Thoracic aorta (tissue), 2 donors: ENCODE measurements at places on chromosomes 1 and 21. TPM values are rescaled to one million over a fixed set of nuclear protein-coding genes. Genes with fewer than 3 reads are reported as not detected.

DNA sequence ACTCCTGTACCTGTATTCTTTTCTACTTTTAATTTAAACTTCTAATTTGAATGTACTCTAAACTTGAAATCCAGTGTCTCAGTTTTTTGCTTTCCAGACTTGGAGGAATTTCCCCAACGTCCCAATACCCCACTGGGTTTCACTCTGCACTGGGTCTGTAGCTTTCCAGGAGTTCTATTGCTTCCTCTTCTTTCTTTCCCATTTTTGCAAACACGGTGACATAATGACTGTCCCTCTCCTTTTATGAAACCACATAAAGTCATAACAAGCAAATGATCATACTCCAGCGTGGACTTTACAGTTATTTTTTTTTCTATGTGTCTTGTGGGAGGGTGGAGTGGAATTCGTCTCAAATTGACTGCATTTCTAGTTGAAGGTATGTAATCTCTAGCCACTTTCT, 97.1 kb downstream of the FASLG start:
- H3K27ac ChIP-seq, result no peak overlapping the region
- H3K36me3 ChIP-seq, result no peaks in the 10 kb centered on the region
- no peaks in the 10 kb centered on the region for H3K4me1 ChIP-seq
- no peak overlapping the region for H3K4me3 ChIP-seq
- DNase-seq, result no peak

The RSPH1 gene
- total RNA-seq, result 0.27 TPM

The TRIM58 gene
- total RNA-seq, result 0.99 TPM

The S100A7 gene
- not detected for total RNA-seq

GRCh38 chr1:33261344-33261743, 5.1 kb downstream of the ZNF362 start:
- H3K4me3 ChIP-seq, result peak overlapping the region; percentile 7
- peaks cover 88% of the 10 kb centered on the region for H3K4me1 ChIP-seq
- H3K27me3 ChIP-seq, result no peaks in the 10 kb centered on the region

DNA sequence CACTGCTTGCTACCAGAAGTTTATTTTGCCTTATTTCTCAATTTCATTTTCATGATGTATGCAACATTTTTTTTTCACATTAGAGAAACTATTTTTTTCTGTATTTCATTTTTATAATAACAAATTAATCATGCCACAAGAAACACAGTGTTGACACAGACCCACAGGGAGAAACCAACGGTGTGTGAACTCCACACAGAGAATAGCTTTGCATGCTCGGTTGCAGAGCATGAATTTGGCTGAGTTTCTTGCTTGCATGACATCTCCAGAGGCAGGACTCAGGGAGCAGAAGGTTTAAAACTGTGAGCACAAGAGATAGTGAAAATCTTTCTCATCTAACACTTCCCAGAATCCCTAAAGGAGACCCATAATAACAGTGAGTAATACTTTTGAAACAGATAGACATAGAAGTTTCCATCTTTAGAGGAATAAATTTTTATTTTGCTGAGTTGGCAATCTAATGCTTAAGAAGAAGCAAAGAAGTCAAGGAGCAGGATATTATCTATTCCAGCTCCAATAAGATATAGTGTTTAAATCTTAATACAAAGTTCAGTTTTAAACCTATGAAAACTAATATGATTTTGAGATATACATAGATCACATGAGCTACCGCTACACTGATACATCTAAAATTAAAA, 890.9 kb downstream of the MRPL39 start:
- no peak for DNase-seq
- no peaks in the 10 kb centered on the region for H3K36me3 ChIP-seq
- H3K27me3 ChIP-seq, result no peaks in the 10 kb centered on the region
- no peak overlapping the region for H3K27ac ChIP-seq
- H3K4me1 ChIP-seq, result no peaks in the 10 kb centered on the region
- H3K4me3 ChIP-seq, result no peak overlapping the region

DNA sequence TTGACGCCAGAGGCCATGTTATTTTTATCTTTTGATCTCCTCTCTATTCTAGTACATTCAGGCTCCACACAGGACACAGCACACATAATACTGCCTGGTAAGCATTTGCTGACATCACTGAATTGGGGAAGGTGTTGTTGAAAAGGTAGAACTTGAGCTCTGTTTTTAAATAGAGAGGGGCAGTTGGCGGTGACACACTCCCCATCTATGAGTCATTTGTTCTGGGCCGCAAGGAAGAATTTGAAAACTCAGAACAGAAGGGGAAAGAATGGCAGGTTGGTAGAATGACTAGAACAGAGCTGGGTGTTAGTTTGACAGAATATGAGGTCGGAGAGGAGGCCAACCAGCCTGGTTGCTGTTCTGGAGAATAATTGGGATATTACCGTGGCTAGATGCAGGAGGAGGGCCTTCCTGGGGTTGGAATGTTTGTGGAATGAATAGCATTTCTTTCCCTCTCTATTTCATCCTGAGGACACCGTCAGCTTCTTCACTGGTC, 52.1 kb upstream of the ERRFI1 start:
- peak overlapping the region; percentile 81 for H3K27ac ChIP-seq
- peaks cover 35% of the 10 kb centered on the region for H3K4me1 ChIP-seq
- no peak overlapping the region for H3K4me3 ChIP-seq
- DNase-seq, result no peak
- no peaks in the 10 kb centered on the region for H3K36me3 ChIP-seq
- H3K27me3 ChIP-seq, result no peaks in the 10 kb centered on the region

DNA sequence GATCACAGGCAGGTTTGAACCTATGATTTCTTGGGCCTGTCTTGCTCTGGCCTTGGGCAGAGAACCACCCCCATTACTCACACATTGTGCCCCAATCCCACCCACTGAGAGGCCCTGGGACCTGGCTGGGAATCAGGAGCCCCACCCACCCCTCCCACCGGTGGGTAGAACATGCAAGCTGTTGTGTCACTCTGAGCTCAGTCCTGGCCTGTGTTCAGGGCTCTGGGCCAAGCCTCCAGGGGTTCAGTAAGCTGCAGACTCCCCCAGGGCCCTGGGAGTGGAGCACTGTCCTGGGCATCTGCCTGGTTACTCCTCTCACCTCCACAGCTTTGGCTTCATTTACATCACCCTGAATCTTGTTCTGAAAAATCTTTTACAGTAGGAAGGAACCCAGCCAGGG, 270.5 kb downstream of the RRAGC start:
- no peaks in the 10 kb centered on the region for H3K4me1 ChIP-seq
- H3K4me3 ChIP-seq, result no peak overlapping the region
- no peaks in the 10 kb centered on the region for H3K27me3 ChIP-seq
- no peak overlapping the region for H3K27ac ChIP-seq

The DIO1 gene
- not detected for total RNA-seq

DNA sequence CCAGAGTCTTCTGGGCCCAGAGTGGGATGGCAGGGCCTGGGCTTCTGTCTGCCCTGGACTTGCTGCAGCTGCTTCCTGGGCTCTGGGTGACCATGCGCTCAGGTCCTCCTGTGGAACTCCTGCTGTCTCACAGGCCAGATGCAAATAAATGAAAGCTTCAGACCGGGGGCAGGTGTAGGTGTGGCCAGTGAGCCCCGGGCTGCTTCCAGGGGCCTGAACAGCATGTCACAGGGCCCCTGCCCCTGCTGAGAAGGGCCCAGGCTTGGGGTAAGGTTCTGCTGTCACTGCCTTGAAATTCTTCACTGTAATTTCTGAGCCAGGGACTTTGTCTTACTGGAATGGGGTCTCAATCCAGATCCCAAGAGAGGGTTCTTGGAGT, 2.5 kb upstream of the PKNOX1 start:
- H3K4me1 ChIP-seq, result peaks cover 7% of the 10 kb centered on the region
- H3K27me3 ChIP-seq, result no peaks in the 10 kb centered on the region
- DNase-seq, result no peak

DNA sequence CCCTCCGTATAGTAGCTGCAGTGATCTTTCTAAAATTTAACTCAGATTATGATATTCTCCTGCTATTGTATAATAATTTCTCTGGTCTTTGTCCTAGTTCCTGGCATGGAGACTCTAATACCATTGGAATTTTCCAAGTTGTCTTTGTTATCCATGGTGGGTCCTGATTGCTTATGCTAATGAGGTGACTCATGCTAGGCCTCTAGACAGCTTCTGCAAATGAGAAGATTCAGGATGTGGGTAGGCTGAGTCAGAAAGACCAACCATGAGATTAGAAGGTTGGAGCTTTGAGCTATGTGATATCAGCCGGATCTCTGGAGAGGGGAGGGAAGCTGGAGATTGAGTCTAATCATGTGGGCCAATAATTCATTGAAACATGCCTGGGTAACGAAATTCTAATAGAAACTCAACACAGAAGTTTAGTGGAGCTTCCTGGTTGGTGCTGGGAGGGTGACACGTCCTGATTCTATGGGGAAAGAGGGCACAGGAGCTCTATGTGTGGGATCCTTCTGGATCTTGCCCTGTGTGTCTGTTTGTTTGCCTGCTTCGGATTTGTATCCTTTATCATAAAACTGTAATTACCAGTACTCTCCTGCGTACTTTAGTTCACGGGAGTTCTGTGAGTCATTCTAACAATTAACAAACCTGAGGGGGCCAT, 73.2 kb upstream of the CNIH3 start:
- no peaks in the 10 kb centered on the region for H3K4me1 ChIP-seq
- no peak overlapping the region for H3K27ac ChIP-seq
- H3K4me3 ChIP-seq, result no peak overlapping the region
- no peaks in the 10 kb centered on the region for H3K36me3 ChIP-seq
- H3K27me3 ChIP-seq, result no peaks in the 10 kb centered on the region

DNA sequence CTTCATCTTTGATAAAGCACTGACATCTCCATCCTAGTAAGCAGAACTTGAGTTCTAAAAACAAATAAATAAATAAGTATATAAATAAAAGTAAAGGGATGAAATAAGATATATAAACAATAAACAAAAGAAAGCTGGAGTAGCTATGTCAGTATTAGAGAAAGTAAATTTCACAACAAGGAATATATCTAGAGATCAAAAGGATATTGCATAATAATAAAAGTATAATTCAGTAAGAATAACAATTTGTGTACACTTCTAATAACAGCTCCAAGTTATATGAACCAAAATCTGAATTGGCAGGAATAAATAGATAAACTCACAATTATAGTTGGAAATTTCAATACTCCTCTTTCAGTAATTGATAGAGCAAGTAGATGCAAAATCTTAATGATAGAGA, 9.8 kb upstream of the CENPF start:
- H3K36me3 ChIP-seq, result no peaks in the 10 kb centered on the region
- no peaks in the 10 kb centered on the region for H3K27me3 ChIP-seq
- no peaks in the 10 kb centered on the region for H3K4me1 ChIP-seq
- no peak overlapping the region for H3K4me3 ChIP-seq
- H3K27ac ChIP-seq, result no peak overlapping the region

DNA sequence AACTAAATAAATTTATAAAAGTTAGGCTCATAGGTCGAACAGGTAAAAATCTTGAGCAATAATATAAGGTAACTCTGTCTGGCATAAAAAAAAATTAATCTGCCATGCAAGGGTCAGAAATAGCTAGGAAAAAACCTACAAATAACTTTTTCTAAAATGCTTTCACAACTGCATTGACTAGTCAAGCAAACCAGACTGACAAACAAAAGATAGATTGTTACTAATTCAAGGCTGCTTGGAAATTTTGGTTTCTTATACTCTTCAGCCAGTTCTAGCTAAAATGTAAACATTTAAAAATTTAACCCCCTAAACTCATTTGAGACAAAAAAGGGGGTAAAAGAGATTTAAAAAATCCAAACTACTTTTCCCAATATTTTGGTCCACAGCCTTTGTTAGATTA, 40.8 kb downstream of the S100A10 start:
- H3K27me3 ChIP-seq, result no peaks in the 10 kb centered on the region
- H3K36me3 ChIP-seq, result no peaks in the 10 kb centered on the region
- no peak for DNase-seq
- H3K4me1 ChIP-seq, result no peaks in the 10 kb centered on the region
- no peak overlapping the region for H3K27ac ChIP-seq

- DNase-seq, result no peak
- no peaks in the 10 kb centered on the region for H3K36me3 ChIP-seq
Measured at GRCh38 chr1:209755926-209756614, at the start of gene TRAF3IP3. Gene TRAF3IP3 (plus strand): TSS chr1:209756053. CDS start chr1:209760040, 3,987 bp downstream.

The TMEM200B gene
- 31.4 TPM for total RNA-seq

- no peaks in the 10 kb centered on the region for H3K27me3 ChIP-seq
- no peaks in the 10 kb centered on the region for H3K4me1 ChIP-seq
- no peaks in the 10 kb centered on the region for H3K36me3 ChIP-seq
- H3K4me3 ChIP-seq, result no peak overlapping the region
Measured at GRCh38 chr21:37064841-37065240, 8.0 kb downstream of the PIGP start.

GRCh38 chr1:243558576-243558975, 291.5 kb downstream of the AKT3 start:
- peaks cover 5% of the 10 kb centered on the region for H3K4me1 ChIP-seq
- H3K27me3 ChIP-seq, result no peaks in the 10 kb centered on the region
- H3K4me3 ChIP-seq, result no peak overlapping the region
- DNase-seq, result no peak
- H3K36me3 ChIP-seq, result peaks cover 7% of the 10 kb centered on the region

The ZFP69 gene
- total RNA-seq, result 3.2 TPM

The CRABP2 gene
- 7.0 TPM for total RNA-seq

GRCh38 chr1:233671286-233671685, 57.4 kb downstream of the KCNK1 start:
- H3K4me3 ChIP-seq, result no peak overlapping the region
- peaks cover 5% of the 10 kb centered on the region for H3K4me1 ChIP-seq
- H3K27ac ChIP-seq, result no peak overlapping the region

The SLC37A1 gene
- 9.6 TPM for total RNA-seq

DNA sequence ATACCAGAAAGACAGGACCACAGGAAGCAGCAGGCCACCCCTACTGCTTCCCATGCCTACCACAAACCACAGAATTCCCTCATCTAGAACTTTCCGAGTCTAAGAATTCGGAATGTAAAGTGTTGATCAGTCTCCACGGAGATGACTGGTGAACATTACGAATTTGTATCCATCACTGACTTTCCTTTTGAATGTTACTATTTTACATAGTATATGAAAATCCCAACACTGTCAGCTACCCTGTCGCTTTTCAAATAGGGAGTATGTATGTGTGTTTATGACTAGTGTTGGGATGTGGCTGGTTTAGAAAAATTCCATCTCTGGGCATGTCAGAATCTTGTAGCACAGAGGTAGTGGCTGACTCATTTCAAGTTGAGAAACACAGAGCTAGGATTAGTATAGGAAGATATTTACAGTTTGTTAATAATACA, 118.2 kb downstream of the COQ8A start:
- H3K4me3 ChIP-seq, result no peak overlapping the region
- H3K36me3 ChIP-seq, result peaks cover 5% of the 10 kb centered on the region
- H3K4me1 ChIP-seq, result no peaks in the 10 kb centered on the region
- no peaks in the 10 kb centered on the region for H3K27me3 ChIP-seq
- no peak for DNase-seq

The FCRL6 gene
- not detected for total RNA-seq

- H3K4me3 ChIP-seq, result peak overlapping the region; percentile 55
- H3K27me3 ChIP-seq, result peaks cover 6% of the 10 kb centered on the region
- no peak for DNase-seq
- H3K27ac ChIP-seq, result no peak overlapping the region
Measured at GRCh38 chr21:33127154-33127867, 57.4 kb downstream of the OLIG1 start.
